ENCODE measurements at places on chromosomes 6 and 20.

DNA sequence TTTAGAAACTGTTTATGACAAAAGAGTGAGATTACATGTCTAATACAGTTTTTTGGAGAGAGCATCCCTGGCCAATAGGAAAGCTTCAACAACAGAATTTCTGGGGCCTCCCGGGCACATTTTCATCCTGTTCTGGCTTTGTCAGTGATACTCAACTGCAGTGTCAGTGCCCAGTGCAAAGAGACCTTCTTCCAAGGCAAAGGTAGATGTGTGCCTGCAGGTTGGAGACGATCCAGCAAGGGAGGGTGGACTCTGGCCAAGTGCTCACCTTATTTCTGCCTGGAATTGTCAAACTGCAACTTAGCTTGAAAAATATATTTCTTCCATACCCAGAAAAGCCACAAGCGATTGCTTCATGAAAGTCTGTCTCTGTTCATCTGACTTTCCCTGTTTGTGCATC lies 211.6 kb upstream of the SNX9 start:
- DNase-seq = no peak

- DNase-seq = no peak
Observed at GRCh38 chr20:24662322-24662721, 192.9 kb downstream of the SYNDIG1 start.

GRCh38 chr20:17538517-17539170 lies 7.5 kb upstream of the BFSP1 start:
- no peak for DNase-seq

DNA sequence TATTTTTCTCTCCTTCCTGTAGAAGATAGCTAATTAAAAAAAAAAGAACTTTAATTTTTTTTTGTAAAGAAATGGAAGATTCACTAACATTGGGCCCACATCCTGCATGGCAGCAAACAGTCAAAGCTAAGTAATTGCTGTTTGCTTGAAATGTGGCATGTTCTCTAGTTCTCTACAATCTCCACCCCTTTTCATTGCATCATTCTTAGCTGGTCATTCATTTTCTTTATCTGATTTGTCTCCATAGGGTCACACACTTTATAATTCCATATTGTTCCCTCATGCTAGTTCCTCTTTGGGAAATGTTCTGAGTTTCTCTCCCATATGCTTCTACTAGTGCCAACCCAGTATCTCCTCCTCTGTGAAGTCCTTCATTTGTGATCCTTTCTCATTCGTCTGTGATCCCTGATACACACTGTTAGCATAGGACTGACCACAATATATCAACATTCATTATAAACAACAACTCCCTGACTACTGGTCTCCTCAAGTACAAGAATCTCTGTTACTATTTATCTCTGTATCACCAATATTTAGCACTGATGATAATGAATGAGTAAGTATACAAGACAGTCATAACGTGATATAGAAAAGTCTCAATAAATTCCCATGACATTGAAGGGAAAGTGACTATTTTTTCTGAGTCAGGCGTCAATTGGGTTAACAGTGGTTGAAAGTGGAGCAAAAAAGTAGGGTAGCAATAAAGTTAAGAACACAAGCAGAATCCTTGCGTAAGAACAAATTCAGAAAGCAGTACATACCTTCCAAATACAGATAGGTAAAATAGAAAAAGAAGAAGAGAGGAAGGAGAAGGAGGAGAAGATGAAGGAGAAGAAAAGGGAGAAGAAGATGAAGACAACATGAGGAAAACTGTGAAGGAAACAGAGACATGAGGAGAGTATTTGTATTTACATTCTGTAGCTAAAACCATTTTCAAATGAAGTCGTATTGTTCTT lies 33.2 kb upstream of the MYB start:
- no peak for DNase-seq

GRCh38 chr6:98828941-98829411 lies 5.4 kb upstream of the POU3F2 start:
- no peak for DNase-seq

DNA sequence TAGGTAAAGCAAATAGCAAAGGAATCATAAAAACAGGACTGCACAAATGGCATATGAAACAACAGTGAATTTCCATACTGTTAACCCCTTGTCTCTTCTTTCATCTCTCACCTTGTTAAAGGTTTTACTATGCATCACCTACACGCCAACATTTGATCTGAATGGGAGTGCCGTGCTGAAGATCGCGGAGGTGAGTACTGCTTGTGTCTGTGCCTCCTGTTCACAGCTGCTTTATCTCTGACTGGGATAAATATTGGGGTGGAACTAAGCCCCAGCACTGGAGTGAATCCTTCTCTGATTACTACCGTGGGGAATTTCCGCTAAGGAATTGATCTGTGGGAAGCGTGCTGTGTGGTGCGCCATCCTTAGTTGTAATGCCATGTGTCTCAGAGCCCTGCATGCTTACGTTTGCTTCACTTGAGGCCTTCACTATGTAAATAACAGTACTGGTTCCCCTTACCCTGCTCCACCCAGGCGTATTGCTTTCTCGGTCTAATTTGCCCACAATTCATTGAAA lies 11.4 kb upstream of the PBOV1 start:
- no peak for DNase-seq

- DNase-seq = no peak
Observed at GRCh38 chr6:10386756-10387654, 27.9 kb downstream of the TFAP2A start.

DNA sequence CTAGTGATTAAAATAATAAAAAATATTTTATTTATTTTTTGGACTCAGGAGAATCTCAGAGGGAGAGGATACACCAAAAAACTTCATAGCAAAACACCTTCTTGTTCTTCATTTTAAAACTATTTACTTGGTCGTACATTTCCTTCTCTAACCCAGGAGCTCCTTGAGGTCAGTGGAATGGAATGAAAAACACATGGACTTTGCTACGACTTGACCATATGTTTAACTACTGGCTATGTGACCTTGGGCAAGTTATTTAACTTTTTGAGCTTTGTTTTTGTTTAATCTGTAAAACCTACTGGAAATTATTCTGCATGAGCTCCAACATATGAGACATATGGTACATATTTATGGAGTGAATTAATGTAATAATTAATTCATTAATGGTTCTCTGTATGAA lies 1005.5 kb upstream of the CITED2 start:
- no peak for DNase-seq

GRCh38 chr6:27286141-27286540 lies 25.9 kb downstream of the POM121L2 start:
- DNase-seq = no peak

All from activated T-cell treated with anti-CD3 and anti-CD28 coated beads for 4 hours (primary cell).